Right lung (tissue), 10 donors: ENCODE measurements at places on chromosomes 7 and 10. TPM values are rescaled to one million over a fixed set of nuclear protein-coding genes. Genes with fewer than 3 reads are reported as not detected.

ZNF775 gene
- polyA plus RNA-seq, result 3.5 TPM

PRLHR gene
- polyA plus RNA-seq, result 0.03 TPM

- no peak for DNase-seq
These were observed 265.7 kb upstream of the NPY start for GRCh38 chr7:24018331-24018730.

DNA sequence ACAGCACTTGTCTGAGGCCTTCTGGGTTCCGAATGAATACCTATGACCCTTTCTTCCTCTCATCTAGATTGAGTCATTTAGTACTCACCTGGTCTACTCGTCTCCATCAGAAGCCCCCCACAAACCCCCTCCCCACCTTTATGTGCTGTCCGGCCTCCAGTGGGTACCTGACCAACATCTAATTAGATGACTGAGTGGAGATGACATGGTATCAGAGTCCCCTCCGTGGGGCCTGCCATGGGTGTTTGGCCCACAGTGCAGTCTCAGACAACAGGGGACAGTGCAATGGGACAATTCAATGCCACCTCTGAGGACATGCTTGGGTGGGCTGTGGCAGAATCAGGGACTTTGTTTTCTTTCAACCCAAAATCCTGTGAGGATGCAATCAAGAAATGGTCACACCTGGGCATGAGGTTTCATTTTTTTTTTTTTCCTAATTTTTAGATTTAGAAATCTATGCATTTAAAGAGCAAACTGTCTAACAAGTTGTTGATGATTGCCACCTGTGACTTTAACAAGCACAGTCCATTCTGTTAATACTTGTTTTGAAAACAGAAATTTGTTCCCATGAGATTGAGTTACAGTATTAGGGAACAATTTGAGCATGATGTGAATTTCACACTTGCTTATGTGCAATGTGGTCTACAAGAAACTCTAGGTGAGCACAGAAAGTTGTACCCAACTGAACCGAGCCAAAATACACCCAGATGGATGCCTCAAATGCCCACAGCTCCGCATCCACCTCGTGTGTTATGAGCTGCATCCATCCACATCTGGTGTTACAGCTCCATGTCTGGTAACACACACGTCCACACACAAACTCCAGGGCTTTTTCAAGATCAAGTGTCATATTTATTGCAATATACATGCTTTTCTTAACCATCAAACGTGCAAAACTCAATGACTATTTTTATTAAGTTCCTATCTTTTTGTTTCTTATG, 27.5 kb downstream of the GPRIN2 start:
- no peak for DNase-seq

DNA sequence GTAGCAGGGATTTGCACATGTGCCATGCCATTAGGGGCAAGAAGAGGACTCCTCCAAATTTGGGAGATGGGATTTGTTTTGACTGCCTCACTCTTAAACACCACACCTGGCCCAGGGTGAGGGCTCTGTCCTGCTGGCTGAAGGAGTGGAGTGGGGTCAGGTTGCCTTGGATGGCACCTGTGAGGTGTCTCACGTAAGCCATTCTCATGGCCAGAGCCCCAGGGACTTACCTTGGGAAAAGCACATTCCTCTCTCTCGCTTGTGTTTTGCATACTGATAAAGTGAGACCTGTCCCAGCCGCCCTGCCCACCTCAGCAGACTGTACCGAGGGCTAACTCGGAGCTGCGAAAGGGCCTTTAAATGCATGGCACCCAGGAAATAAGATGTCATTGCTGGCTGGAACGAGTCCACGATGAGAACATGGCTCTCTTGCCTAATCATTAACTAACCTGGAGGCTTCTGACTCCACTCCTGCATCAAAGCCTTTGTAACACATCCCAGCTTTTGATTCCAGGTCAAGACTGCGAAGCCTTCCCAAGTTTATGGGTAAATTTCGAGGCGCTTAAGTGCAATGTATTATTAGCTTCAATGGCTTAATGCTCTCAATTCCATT, 184.0 kb upstream of the RNF32 start:
- peak; percentile 17 for DNase-seq

DNA sequence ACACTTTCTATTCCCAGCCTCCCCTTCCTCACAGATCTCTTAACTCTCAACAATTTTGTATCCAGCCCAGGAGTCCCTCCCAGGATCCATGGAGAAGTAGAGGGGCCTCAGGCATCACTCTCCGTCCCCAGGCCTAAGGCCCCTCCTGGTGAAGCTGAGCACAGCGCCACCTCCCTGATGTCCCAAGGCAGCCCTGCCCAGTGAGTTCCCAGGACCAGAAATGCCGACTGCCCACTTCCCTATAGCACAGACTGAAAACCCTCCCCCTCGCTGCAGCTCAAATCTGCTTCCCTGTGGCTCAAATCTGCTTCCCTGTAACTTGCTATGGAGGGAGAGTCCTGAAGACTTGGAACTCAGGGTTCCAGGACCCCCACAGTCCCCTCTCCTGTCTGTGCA, 35.6 kb downstream of the YKT6 start:
- DNase-seq, result no peak
